Dermis blood vessel endothelial cell (primary cell): ENCODE measurements at places on chromosomes 3 and 15. TPM values are rescaled to one million over a fixed set of nuclear protein-coding genes. Genes with fewer than 3 reads are reported as not detected.

The TRPM1 gene
- total RNA-seq = 1.9 TPM in 1 of 2 replicates, not detected in the other

The ZPLD1 gene
- 0.05 and 0.34 TPM in 2 replicates for total RNA-seq

The TMEM108 gene
- total RNA-seq = 0.17 and 0.23 TPM in 2 replicates

The PLSCR5 gene
- not detected in 2 replicates for total RNA-seq

The MDFIC2 gene
- not detected in 2 replicates for total RNA-seq

The TMEM207 gene
- not detected in 2 replicates for total RNA-seq

The SUCNR1 gene
- total RNA-seq = under 0.01 TPM in 1 of 2 replicates, not detected in the other

The HDC gene
- not detected in 2 replicates for total RNA-seq

The DNAJC13 gene
- total RNA-seq = 71.6 and 98.6 TPM in 2 replicates

The PXYLP1 gene
- 0.34 and 0.56 TPM in 2 replicates for total RNA-seq

The GOLGA6L7 gene
- total RNA-seq = not detected in 2 replicates

The CCR8 gene
- not detected in 2 replicates for total RNA-seq

The TM4SF4 gene
- not detected in 2 replicates for total RNA-seq

The TMCC1 gene
- total RNA-seq = 18.5 and 21.7 TPM in 2 replicates

The INSYN1 gene
- total RNA-seq = not detected in 2 replicates

The ZCWPW2 gene
- 0.19 TPM in 1 of 2 replicates, not detected in the other for total RNA-seq

The DISP2 gene
- total RNA-seq = 0.09 and 0.17 TPM in 2 replicates

The SST gene
- not detected in 2 replicates for total RNA-seq

The HTR3E gene
- total RNA-seq = not detected in 2 replicates

The TGFBR2 gene
- 632 and 715 TPM in 2 replicates for total RNA-seq

The LRRC31 gene
- not detected in 2 replicates for total RNA-seq

The IQCF5 gene
- total RNA-seq = not detected in 2 replicates

The RAB5A gene
- 92.1 and 110 TPM in 2 replicates for total RNA-seq

The FBXL22 gene
- total RNA-seq = 0.09 TPM in 1 of 2 replicates, not detected in the other

The TRH gene
- not detected in 2 replicates for total RNA-seq

The RAB43 gene
- 68.8 and 116 TPM in 2 replicates for total RNA-seq

The ELL3 gene
- total RNA-seq = 2.9 and 5.4 TPM in 2 replicates

The NR1I2 gene
- total RNA-seq = under 0.01 TPM in 1 of 2 replicates, not detected in the other

The CNTN3 gene
- not detected in 2 replicates for total RNA-seq

The CCR5 gene
- not detected in 2 replicates for total RNA-seq

The CSPG4 gene
- 0.19 and 0.68 TPM in 2 replicates for total RNA-seq

The REC114 gene
- not detected in 2 replicates for total RNA-seq

The RTP1 gene
- total RNA-seq = not detected in 2 replicates

The DCLK3 gene
- under 0.01 TPM in 1 of 2 replicates, not detected in the other for total RNA-seq

The OIP5 gene
- total RNA-seq = 3.6 and 14.1 TPM in 2 replicates

The SKOR1 gene
- total RNA-seq = 0.05 TPM in 1 of 2 replicates, not detected in the other

The TM6SF1 gene
- 34.7 and 41.9 TPM in 2 replicates for total RNA-seq

The WDR93 gene
- total RNA-seq = not detected in 2 replicates

The ADAMTSL3 gene
- 6.0 and 15.1 TPM in 2 replicates for total RNA-seq
